ENCODE measurements at places on chromosomes 1 and 21. TPM values are rescaled to one million over a fixed set of nuclear protein-coding genes. Genes with fewer than 3 reads are reported as not detected.

Gene PRKAB2
- 5.9 TPM for total RNA-seq

DNA sequence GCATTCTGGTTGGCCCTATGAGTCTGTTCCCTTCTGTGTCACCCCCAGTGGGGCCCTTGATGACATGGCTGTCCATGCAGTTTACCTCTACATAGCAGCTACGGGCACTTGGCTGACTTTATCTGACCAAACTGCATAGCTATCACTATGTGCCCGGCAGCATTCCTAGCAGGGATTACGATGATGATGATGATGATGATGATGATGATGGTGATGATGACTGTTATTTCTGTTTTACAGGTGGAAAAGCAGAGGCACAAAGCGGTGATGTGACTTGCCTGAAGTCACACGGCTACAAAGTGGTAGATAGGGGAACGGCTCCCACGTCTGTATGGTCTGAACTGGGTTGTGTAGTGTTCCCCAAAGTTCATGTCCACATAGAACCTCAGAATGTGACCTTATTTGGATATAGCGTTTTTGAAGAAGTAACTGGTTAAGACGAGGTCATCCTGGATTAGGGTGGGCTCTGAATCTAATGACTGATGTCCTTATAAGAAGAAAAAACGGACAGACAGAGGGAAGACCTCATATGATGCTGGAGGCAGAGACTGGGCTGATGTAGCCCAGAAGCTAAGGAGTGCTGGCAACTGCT, 57.6 kb downstream of the RUNX1 start:
- DNase-seq = no peak
- peaks cover 64% of the 10 kb centered on the region for H3K4me1 ChIP-seq
- H3K36me3 ChIP-seq = peaks cover 4% of the 10 kb centered on the region
- H3K4me3 ChIP-seq = no peak overlapping the region
- no peak overlapping the region for H3K27ac ChIP-seq

GRCh38 chr21:34836103-34836932, 167.5 kb downstream of the CLIC6 start:
- H3K4me1 ChIP-seq = peaks cover 39% of the 10 kb centered on the region
- H3K27me3 ChIP-seq = no peaks in the 10 kb centered on the region
- DNase-seq = no peak
- H3K27ac ChIP-seq = no peak overlapping the region

- no peak for DNase-seq
- H3K4me1 ChIP-seq = peaks cover 93% of the 10 kb centered on the region
- no peaks in the 10 kb centered on the region for H3K27me3 ChIP-seq
- peak overlapping the region; percentile 18 for H3K4me3 ChIP-seq
- peak overlapping the region; percentile 90 for H3K27ac ChIP-seq
These were observed 106.2 kb downstream of the RUNX1 start for GRCh38 chr21:34942911-34943310.

DNA sequence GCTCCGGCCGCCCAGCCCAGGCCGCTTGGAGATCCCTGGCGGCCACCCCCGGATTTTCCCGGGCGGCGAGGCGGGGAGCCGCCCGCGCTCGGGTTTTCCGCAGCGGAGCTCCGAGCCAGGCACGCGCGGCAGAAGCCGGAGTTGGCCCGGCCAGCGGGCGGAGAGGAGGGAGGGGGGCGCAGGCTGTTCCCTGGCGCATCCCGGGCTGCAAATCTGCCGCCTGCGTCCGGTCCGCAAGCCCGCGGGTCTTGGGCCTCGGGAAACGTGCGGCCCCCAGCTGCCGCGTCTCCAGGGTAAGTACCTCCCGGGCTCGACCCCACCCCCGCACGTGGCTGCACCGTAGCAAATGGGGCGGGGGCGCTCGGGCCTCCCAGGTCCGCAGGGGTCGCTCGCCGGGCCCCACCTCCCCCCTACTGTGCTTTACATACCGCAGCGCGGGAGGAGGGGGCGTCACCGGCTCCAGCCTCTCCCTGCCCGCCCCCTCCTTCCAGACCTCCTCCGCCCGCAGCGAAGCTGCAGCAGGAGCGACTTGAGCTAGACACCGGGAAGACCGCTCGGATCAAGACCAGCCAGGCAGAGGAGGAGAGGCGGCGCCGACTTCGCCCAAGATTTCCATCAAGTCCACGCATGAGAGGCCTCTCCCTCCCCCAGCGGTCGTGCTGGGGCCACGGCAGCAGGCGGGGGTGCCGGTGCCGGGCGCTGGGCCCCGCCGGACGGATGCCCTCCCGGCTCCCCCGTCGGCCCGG, 1.6 kb downstream of the TMEM200B start:
- H3K4me3 ChIP-seq = peak overlapping the region; percentile 52
- peaks cover 8% of the 10 kb centered on the region for H3K36me3 ChIP-seq
- DNase-seq = no peak
- peaks cover 29% of the 10 kb centered on the region for H3K27me3 ChIP-seq
- peaks cover 4% of the 10 kb centered on the region for H3K4me1 ChIP-seq

DNA sequence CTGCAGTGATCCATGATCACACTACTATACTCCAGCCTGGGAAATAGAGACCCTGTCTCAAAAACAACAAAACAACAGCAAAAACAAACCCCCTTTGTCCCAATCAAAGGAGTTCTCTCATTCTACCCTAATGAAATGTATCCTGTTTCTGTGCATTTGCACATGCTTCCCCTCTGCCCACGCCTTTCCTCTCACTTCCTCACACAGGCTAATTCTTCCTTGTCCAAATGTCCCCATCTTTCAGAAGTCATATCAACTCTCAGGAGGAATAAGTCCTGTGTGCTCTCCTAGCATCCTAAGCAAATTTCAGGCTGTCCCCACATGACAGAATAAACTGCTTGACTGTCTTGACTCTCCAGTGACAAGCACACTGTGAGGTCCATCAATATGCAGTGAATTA, 8.1 kb upstream of the ATP1B1 start:
- no peak overlapping the region for H3K27ac ChIP-seq
- no peak overlapping the region for H3K4me3 ChIP-seq

DNA sequence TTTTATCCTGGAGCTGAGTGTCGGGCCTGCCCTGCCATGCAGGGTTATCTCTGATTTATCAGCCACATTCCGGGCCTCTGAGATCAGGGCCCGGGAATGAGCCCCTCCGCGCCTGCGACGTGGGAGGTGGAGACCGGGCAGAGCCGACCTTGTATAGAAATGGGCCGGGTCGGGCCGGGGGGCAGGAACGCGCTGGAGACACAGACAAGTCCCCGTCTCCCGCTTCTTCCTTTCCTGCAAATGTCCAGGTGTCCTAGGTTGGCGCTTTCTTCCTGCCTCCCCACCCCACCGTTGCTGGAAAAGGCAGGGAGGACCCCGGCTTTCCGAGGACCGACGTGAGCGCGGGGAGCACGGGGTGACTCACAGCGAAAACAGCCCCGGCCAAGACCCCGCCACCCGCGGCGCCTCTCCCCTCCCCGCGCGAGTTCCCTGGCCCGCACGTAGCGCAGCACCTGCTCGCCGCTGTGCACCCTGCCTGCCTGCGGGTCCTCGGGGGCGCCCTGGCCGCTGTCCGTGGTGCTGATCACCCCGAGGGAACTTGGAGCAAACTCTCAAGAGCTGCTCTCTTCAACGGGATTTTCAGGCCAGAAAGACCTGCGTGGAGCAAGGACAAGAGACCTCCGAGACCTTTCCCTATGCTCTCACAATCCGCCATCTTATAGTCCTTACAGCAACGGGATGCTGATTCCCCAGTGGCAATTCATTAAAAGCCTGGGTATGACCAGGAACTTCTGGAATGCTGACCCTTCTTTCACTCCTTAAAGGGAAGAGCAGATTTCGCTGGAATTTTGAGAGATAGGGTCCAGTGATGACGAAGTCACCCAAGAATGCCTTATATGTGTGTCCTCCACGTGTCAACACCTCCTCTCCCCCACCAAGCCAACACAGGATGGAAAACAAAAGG, 475 bp upstream of the NPPB start:
- H3K4me1 ChIP-seq = peaks cover 12% of the 10 kb centered on the region
- H3K27me3 ChIP-seq = peaks cover 84% of the 10 kb centered on the region
- no peaks in the 10 kb centered on the region for H3K36me3 ChIP-seq
- no peak overlapping the region for H3K27ac ChIP-seq
- DNase-seq = peak; percentile 77
- no peak overlapping the region for H3K4me3 ChIP-seq

Gene THEM5
- not detected for total RNA-seq

Gene PCP4L1
- 0.80 TPM for total RNA-seq

DNA sequence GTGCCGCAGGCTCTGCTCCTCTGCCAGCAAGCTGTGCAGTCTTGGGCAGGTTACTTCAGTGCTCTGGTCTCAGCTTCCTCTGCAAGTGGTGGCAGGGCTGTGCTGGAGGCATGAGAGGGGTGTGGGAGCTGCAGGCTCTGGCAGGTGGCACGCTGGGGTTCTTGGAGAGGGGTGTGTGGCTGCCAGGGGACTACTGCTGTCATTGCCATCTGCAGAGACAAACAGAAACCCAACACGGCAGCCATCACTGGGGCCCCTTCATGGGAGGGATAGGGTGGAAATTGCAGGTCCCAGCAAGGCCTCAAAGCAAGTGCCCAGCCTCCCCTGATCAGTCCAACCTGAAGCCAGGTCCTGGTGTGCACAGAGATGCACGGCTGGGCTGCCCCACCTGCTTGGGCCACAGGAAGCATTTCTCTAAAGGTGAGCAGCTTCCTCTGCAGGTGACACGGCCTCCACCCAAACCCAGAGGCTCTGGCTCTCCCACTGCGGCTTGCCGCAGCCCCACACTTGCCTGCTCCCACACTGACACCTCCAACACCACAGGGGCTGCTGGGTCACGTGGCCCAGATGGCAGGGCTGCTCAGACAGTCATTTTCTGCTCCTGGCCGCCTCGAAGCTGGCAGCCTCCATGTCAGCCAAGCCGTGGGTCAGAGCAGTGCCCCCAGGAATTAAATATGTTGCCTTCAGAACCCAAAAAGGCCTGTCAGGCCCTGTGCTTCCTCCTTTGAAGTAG, 4.1 kb upstream of the COL6A2 start:
- no peaks in the 10 kb centered on the region for H3K4me1 ChIP-seq
- H3K27me3 ChIP-seq = no peaks in the 10 kb centered on the region
- H3K4me3 ChIP-seq = no peak overlapping the region
- H3K27ac ChIP-seq = no peak overlapping the region

DNA sequence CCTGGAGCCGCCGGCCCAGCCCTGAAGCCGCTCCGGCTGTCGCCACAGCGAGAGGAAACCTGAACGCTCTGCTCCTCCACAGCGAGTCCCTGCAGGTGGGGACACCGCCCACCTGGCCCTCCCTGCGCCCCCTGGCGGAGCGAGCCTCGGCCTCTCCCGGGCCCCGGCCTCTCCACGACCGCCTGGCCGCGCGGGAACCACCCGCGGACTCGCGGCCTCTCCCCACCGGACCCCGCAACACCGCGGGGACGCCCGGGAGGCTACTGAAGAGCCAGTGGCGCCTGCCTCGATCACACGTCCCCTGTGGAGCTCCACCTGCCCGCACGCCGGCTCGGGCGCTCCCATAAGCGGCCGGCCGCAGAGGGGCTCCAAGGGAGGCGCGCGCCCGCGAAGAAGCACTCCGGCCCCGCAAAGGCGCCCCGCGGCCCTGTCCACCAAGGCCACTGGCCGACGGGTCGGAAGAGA, 109.6 kb downstream of the KCNN3 start:
- DNase-seq = peak; percentile 86
- H3K4me3 ChIP-seq = peak overlapping the region; percentile 75
- peak overlapping the region; percentile 96 for H3K27ac ChIP-seq
- H3K27me3 ChIP-seq = peaks cover 6% of the 10 kb centered on the region

Gene CD1B
- not detected for total RNA-seq

Gene ITGB2
- total RNA-seq = 234 TPM

- H3K27ac ChIP-seq = no peak overlapping the region
- DNase-seq = no peak
- H3K27me3 ChIP-seq = no peaks in the 10 kb centered on the region
- H3K4me1 ChIP-seq = no peaks in the 10 kb centered on the region
- H3K36me3 ChIP-seq = no peaks in the 10 kb centered on the region
These were observed 1044.9 kb downstream of the BRINP3 start for GRCh38 chr1:189432753-189433152.

Gene FAM72C
- 12.3 TPM for total RNA-seq

DNA sequence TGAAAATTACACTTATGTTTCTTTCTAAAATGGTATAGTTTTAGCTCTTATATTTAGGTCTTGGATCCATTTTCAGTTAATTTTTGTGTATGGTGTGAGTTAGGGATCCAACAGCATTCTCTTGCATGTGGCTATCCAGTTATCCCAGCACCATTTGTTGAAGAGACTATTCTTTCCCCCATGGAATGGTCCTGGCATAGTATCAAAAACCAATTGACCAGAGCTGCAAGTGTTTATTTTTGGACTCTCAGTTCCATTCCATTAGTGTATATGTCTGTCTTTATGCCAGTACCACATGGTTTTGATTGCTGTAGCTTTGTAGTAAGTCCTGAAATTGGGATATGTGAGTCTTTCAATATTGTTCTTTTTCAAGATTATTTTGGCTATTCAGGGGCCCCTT, 14.3 kb downstream of the TTLL10 start:
- peaks cover 5% of the 10 kb centered on the region for H3K27me3 ChIP-seq
- no peak for DNase-seq
- no peak overlapping the region for H3K4me3 ChIP-seq
- no peak overlapping the region for H3K27ac ChIP-seq
- no peaks in the 10 kb centered on the region for H3K4me1 ChIP-seq

- no peak for DNase-seq
- H3K4me3 ChIP-seq = no peak overlapping the region
- no peaks in the 10 kb centered on the region for H3K4me1 ChIP-seq
- no peaks in the 10 kb centered on the region for H3K36me3 ChIP-seq
- H3K27me3 ChIP-seq = no peaks in the 10 kb centered on the region
- no peak overlapping the region for H3K27ac ChIP-seq
These were observed 137.4 kb upstream of the USP25 start for GRCh38 chr21:15592271-15592860.

DNA sequence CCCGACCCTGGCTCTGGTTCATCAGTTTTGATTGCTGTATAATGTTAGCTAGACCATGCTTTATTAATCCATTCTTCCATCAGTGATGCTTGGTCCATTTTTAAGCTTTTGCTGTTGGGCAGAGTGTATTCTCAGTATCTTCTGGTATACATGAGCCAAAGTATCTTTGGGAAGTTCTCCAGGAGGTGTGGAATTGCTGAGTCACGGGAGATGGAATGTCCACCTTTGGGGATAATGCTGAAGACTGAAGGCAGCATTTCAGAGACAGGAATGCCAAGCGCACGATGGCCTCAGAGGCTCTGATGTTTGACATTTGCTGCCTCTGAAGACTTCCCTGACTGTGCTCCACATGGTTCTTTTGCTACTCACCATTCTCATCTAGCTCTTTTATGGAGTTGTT, 266.3 kb upstream of the KAZN start:
- DNase-seq = no peak
- peaks cover 4% of the 10 kb centered on the region for H3K36me3 ChIP-seq
- peaks cover 20% of the 10 kb centered on the region for H3K4me1 ChIP-seq
- H3K4me3 ChIP-seq = no peak overlapping the region
- H3K27me3 ChIP-seq = no peaks in the 10 kb centered on the region

GRCh38 chr1:65104854-65105534, 43.0 kb upstream of the AK4 start:
- no peak for DNase-seq
- H3K4me1 ChIP-seq = no peaks in the 10 kb centered on the region
- H3K27me3 ChIP-seq = peaks cover 4% of the 10 kb centered on the region
- H3K27ac ChIP-seq = no peak overlapping the region

Measured in activated naive CD8-positive, alpha-beta T cell treated with anti-CD3 and anti-CD28 coated beads for 36 hours (primary cell).